ENCODE measurements at places on chromosomes 16 and 17.

- DNase-seq = no peak
Observed at GRCh38 chr16:85002608-85003007, 8.7 kb downstream of the ZDHHC7 start.

GRCh38 chr17:34974179-34974578 is 6.1 kb upstream of the LIG3 start:
- no peak for DNase-seq

- no peak for DNase-seq
Observed at GRCh38 chr17:39167476-39167875, 1.5 kb upstream of the ARL5C start.

DNA sequence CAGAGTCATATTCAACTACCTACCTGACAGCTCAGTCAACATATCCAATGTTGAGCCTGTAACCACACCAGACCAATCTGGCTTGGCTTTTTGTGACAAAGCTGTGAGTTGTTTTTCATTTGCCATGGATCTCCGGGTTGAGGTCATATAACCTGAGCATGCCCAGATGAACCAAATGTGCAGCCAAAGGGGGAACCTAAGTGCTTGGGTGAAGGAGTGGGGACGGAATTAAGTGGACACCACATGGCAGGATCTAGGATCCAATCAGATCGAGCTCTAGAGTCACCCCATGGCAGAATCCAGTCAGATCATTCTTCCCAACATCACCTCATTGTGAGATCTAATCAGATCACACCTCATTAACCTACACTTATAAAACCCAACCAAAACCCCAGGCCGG is 258.6 kb downstream of the PHKB start:
- DNase-seq = no peak

DNA sequence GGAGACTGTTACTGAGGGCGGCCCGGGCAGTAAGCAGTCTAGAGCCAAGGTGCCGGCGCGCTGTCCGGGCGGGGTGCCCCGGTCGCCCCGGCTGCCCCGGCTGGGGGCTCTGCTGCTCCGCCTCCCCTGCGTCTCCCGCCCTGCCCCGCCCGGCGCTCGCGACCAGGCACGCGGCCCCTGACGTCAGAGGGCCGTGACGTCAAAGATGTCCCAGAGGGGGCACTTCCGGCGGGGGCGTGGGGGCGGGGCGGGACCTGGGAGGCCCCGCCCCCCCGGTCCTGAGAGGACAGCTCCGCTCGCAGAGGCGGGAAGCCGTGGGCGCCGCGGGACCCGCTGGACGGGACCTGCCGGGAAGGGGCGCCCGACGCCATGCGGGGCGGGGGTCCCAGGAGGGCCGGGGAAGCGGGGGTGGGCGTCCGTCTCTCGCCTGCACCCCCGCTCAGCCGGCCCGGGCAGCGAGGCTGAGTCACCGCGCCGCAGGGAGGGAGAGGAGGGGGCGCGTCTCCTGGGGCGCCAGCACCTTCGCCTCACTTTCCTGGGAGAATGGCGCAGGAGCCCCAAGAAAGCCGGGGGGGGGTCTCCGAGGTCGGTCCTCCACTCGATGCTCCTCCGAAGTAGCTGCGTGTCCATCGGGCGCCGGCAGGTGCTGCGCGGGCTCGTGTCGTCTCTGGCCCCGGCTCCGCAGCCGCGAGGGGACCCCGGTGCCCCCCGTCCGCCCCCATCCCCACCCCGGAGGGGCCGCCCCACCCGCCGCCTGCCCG is 4.4 kb upstream of the HIC1 start:
- no peak for DNase-seq

DNA sequence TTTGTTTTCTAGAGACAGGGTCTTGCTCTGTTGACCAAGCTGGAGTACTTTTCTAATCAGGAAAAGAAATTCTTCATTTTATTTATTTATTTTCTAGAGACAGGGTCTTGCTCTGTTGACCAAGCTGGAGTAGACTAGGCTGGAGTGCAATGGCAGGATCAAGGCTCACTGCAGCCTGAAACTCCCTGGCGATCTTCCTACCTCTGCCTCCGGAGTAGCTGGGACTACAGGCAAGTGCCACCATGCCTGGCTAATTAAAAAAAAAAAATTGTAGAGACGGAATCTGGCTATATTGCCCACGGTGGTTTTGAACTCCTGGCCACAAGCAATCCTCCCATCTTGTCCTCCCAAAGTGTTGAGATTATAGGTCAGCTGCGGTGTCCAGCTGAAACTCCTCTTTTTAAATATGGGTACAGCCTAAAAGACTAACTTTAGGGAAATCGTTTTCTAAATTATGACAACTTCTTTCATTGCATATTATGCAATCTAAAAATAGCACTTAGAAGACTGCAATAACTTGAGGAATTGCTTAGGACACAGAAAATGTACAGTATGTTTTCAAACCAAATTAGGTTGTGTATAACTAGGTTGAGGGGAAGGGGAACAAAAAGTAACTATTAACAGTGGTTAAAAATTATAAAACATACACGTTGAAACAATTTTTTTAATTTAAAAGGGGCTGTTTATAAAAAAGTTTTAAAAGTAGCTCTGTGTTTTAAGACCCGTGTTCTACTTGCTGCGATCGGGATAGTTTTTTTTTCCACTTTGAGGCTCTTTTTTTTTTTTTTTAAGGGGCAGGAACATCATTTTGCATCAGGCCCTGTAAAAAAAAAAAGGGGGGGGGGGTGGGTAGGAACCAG is 4.7 kb downstream of the PRAC1 start:
- DNase-seq = no peak

- DNase-seq = no peak
Observed at GRCh38 chr17:47879776-47880454, 16.1 kb upstream of the SP2 start.

- no peak for DNase-seq
Observed at GRCh38 chr17:75783803-75784472, 668 bp upstream of the UNK start.

- DNase-seq = no peak
Observed at GRCh38 chr16:79066561-79066960, 534.0 kb downstream of the MAF start.

DNA sequence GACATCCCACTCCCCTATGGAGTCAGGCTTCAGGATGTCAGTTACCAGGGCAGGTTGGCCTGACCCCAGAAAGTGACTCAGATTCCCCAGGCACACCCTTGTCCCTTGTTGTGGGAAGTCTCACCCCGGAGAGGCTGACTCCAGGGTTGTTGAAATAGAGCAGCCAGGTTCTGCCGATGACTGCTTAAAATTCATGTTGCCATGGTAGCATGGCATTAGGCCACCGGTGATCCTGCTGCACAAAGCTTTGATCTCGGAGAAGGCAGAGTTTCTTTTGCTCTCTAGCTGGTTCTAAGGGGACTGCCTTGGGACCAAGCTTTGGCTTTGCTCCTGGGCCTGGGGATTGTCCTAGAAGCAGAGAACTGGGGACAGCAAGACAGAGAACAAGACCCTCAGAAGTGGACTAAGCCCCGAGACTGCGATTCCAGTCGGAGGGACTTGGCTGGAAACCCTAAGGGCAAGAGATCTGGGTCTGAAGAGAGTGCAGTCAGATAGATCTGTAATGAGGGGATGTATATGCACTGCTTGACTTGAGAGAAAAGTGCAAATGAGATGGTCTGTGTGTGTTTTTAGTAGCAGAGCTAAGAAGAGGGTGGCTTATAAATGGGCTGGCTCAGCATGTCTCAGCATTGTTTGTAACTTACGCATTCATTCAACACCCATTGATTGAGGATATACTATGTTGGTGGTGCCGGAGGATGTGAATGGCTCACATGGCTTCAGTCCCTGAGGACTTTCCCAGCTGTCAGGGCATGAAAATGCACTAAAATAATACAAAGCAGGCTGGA is 106.9 kb downstream of the RGS9 start:
- no peak for DNase-seq

DNA sequence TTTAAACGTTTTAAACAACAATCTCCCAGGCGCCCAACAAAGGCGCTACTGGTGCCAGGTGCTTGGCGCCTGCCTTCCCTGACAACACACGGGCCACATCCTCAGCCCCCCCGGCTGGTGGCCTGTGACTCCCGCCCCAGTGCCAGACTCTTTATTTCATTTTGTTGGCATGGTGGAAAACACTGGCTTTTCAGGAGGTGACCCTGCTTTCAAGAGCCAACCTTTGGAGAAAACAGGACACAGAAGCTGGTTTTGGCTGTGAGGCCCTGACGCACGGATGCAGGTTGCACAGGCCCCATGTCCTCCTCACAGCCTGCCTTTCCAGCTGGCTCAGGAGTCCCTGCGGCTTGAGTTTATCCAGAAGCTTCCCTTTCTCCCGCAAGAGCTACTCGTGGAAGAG is 100.0 kb downstream of the METRNL start:
- DNase-seq = no peak

DNA sequence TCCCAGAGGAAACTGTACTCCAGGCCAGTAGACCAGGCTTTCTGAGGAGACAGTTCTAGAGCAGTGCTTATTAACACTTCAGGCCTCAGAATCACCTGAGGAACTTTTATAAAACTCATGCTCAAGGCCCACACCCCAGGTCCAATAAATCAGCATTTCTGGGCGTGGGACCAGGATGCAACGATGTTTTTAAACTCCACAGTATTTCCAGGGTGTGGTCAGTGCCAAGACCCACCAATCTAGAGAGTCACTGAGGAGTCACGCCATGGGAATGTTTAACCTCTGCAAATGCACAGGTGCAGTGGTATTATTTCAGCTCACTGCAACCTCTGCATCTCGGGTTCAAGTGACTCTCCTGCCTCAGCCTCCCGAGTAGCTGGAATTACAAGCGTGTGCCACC is 3.9 kb upstream of the TRPV1 start:
- DNase-seq = no peak

DNA sequence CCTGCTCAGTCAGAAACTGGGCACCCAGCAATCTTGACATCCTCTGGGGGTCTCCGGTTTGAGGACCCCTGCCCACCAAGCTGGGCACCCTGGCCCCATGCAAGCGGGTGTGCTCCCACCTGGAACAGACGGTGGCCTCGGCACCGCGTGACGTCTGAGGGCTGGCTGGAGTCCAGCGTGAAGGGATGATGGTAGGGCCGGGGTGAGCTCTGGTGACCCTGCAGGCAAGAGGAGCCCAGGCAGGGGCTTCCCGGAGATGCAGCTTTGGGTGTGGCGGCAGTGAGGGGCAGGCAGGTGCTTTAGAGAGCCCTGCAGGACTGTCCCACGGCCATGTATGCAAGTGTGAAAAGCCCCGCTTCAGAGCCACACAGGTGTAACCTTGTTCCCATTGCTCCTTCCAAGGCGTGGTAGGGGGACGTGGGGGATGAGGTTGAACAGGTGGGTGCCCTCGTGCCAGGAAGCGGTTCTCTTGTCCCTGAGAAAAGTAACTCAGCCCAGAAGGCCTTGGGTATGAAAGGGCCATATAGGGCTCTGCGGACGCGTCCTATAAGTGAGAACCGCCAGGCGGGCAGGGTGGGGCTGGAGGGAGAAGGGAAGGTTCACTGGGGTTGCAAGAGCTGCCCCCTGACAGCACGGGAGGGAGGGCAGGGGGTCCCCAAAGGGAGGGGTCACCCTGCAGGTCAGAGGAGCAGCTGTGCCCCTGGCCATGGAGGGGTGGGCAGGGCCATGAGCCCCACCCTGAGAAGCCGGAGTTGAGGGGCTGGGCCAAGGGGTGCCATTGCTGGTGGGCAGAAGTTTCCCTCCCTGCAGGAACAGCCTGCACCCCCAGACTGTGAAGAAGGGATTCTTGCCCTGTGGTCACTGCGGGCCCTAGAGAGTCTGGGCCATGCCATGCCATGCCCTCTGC is 9.2 kb downstream of the RGS11 start:
- no peak for DNase-seq

DNA sequence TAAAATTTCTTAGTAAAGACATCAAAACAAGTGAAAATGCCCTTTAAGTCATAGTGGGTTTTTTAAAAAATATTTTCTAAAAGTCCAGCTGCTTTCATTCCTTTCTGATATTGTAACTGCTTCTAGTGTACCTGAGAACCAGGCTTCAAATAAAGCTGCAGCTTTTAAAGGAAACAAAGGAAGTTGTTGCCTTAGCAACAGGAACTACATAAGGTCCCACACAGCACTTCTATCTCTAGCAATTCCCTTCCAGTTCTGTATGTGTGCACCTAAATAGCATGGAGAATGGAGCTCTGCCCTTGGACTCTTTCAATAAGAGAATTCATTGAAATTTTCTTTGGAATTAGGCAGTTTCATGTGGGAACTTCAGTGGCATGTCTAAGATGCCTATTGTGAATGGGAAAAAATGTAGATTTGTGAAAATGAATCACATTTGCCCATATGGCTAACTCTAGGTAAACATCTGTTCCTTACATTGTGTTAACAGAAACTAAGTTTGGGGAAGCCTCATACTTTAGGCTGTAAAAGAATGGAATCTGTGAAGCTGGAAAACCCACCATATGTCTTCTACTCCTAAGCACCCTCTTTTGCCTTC is 206.4 kb downstream of the KIF2B start:
- DNase-seq = no peak

- no peak for DNase-seq
Observed at GRCh38 chr17:62059414-62059813, 5.7 kb downstream of the MED13 start.

GRCh38 chr17:42409523-42410318 is 13.3 kb downstream of the CAVIN1 start:
- DNase-seq = no peak

GRCh38 chr17:4584101-4584916 is at the start of gene SMTNL2:
Gene SMTNL2 (plus strand): TSS chr17:4584529. CDS start chr17:4584606, 77 bp downstream.
- DNase-seq = no peak

- DNase-seq = no peak
Observed at GRCh38 chr17:31323551-31323950, 2.1 kb upstream of the EVI2A start.

DNA sequence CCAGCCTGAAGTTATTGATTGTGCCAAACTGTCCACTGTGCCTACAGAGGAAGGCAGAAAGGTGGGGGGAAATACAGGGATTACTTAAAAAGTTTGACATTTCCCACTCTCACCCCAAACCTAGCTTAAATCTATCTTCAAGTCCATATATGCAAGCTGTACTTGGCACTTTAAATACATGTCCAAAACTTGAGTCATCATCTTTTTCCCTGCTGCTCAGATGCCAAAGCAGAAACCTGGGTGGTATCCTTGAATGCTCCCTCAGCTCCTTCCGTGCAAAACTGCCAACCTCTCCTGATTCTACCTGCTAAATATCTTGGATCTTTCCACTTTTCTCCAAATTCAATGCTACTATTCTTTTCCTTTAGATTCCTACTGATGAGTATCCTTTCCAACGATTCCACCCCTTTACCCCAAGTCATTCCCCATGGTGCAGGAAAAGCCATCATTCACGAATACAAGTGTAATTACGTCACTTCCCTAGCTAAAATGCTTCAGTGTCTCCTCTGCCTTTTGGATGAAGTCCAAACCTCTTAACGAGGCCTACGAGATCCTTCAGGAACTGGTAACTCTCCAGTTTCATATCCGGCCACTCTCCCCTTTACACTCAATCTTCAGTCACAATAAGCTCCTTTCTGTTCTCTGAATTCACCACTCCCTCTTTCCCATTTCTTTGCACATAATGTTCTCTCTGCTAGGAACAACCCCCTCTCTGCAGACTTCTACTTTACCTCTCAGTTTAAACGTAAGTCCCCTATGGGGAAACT is 9.3 kb downstream of the BECN1 start:
- DNase-seq = no peak

Measured in cerebellar nuclear complex (tissue), 1 donor.